ENCODE measurements at places on chromosomes 12 and 14. TPM values are rescaled to one million over a fixed set of nuclear protein-coding genes. Genes with fewer than 3 reads are reported as not detected.

ANKS1B gene
- total RNA-seq = 242 TPM

MORN3 gene
- total RNA-seq = 4.4 TPM

ASPG gene
- total RNA-seq = under 0.01 TPM

SPTB gene
- total RNA-seq = 17.0 TPM

IFI27L2 gene
- 11.3 TPM for total RNA-seq

RNASE1 gene
- 8.9 TPM for total RNA-seq

SLCO1A2 gene
- 11.1 TPM for total RNA-seq

TMEM233 gene
- not detected for total RNA-seq

BDKRB2 gene
- total RNA-seq = 0.25 TPM

GLTP gene
- 9.8 TPM for total RNA-seq

APOF gene
- total RNA-seq = not detected

ACSS3 gene
- total RNA-seq = 6.9 TPM

DCN gene
- 46.7 TPM for total RNA-seq

KRT72 gene
- total RNA-seq = not detected

DPPA3 gene
- total RNA-seq = not detected
